ENCODE measurements at places on chromosomes 1 and 21. TPM values are rescaled to one million over a fixed set of nuclear protein-coding genes. Genes with fewer than 3 reads are reported as not detected.

Gene HAO2
- not detected for total RNA-seq

Gene GRHL3
- 29.0 TPM for total RNA-seq

Gene FAM167B
- total RNA-seq: not detected

Gene NEGR1
- 2.7 TPM for total RNA-seq

Gene PLA2G2F
- 0.24 TPM for total RNA-seq

Gene ANGPTL7
- not detected for total RNA-seq

Gene KRTAP11-1
- not detected for total RNA-seq

Gene SLAMF1
- not detected for total RNA-seq

Gene COL6A1
- 79.8 TPM for total RNA-seq

Gene FLAD1
- total RNA-seq: 42.4 TPM

Gene LCE1B
- not detected for total RNA-seq

Gene CD34
- total RNA-seq: 0.21 TPM

Gene LIPI
- not detected for total RNA-seq

Gene CNTN2
- total RNA-seq: under 0.01 TPM

Gene INSRR
- not detected for total RNA-seq

Gene CFHR4
- not detected for total RNA-seq

Gene MRPS21
- 35.8 TPM for total RNA-seq

Gene ATP1A4
- total RNA-seq: not detected

Gene HSF2BP
- total RNA-seq: 16.6 TPM

Gene C1orf116
- 29.2 TPM for total RNA-seq

Gene PTPRF
- total RNA-seq: 245 TPM

Gene ATP6V1G3
- total RNA-seq: not detected

Measured in tracheal epithelial cell (primary cell).